Cerebellar cortex (tissue), 1 donor: ENCODE measurements at places on chromosomes 6 and 20.
A peak's percentile ranks its signal among the peaks of the same experiment; 100 is the strongest.

GRCh38 chr6:80214436-80215022 lies 108.1 kb downstream of the BCKDHB start:
- DNase-seq: peak; percentile 72

GRCh38 chr6:169045486-169045885 lies 208.2 kb downstream of the THBS2 start:
- DNase-seq: peak; percentile 90

- no peak for DNase-seq
Observed at GRCh38 chr20:57835588-57836455, 126.0 kb upstream of the PMEPA1 start.

- peak; percentile 78 for DNase-seq
Observed at GRCh38 chr6:71393981-71394432, 105.4 kb downstream of the OGFRL1 start.

DNA sequence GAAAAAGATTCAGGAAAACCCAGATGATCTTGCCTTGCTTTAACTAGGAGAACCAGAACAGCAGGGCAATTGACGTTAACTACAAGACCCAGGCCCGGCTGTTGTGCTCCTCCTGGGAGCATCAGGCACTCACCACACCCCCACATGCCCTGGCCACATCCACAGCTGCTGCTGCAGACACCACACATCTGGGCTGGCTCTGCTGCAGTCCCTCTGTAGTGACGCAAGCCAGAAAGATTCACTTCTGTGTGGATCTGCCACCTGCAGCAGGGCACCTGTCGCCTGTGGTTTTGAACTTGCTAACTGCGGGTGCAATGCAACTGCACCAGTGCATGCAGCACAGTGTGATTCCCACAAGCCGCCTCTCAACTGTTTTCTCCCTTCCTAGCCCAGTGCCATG lies 228.8 kb downstream of the SYNDIG1 start:
- no peak for DNase-seq

DNA sequence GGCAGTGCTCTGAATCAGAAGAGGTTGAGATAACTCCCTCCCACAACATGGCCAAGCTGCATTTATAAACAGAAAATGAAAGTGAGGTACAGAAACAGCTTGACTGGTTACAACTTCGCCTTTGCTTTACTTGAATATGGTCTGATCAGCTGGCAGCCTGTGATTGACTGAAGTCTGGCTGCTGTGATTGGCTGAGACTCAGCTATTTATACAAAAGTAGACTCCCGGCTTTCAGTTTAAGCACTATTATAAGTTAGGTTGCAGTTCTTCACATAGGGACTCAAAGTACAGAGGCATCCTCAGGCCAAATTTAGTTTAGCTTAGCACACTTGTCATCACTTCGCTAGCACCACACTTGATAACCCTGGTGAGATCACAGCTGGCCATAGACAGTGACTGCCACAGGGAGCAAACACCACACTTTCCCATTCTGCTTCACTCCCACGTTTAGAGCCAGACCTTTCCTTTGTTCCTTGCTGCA lies 362.6 kb downstream of the EPM2A start:
- no peak for DNase-seq

GRCh38 chr6:76342611-76343160 lies 270.2 kb upstream of the IMPG1 start:
- DNase-seq: no peak

DNA sequence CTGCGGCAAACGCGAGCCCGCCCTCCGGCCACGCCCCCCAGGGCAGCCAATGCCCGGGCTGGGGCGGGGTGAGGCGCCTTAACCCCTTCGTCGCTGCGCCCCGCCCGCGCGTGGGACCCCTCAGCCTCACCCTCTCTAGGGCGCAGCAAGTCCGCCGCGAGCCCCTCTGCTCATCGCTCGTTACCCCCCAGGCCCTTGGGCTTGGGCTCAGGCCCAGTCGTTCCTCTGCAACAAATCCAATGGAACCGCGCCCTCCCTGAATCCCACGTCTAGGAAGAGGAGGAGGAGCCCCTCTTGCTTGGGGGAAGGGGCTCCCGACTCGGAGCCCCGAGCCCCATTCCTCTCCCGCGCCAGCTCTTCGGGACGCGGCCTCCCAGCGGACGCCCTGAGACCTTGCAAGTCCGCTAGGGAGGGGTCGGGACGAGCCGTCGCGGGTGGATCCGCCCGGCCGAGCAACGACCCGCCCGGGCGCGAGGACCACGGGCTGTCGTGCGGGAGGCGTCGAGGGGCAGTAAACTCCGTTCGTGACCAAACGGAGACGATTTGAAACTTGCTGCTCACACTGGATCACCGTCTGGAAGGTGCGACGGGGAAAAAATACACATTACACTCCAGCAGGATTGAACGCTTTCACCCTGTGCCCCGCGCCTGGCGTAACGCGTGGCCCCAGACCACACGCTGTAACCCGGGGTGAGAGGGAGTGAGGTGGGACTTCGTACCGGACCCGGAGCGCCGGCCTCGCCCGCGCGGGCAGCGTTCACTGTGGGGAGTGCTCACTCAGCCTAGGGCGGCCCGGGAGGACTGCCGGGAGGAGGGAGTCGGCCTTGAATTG lies 477 bp upstream of the LZTS3 start:
- DNase-seq: peak; percentile 85

GRCh38 chr6:157814883-157815282 lies 8.2 kb upstream of the SNX9 start:
- no peak for DNase-seq

DNA sequence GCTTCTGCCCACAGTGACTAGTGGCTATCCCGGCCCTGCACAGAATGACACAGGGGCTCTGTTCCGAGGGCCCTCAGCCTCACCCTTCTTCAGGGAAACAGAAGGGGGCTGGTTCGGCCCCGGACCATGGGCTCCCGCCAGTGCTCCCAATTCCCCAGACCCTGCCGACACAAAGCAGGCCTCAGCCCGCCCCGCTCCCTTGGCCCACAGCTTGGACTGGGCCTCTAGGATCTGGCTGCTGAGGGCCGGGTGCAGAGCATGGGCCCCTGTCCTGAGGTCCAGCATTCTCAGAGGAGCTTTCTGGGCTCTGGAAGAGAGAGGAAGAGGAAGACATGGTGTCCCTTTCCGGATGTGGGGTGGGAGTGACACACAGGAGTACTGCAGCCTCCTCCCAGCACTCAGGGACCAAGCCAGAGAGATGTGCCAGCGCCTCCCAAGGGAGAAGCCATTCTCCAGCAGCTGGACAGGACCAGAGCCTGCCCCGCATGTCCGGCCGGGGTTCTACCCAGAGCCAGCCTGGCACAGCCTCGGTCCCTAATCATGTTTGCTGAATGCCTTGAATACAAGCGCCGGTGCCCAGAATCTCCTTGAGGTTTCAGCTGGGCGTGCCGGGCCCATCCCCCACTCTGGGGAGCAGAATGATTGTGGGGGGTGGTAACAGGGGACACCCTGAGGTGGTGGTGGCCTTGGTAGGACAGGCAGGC lies 23.9 kb downstream of the C20orf203 start:
- DNase-seq: no peak

GRCh38 chr20:35120012-35120701 lies 27.0 kb downstream of the EDEM2 start:
- no peak for DNase-seq

GRCh38 chr6:130575557-130575956 lies 209.7 kb downstream of the TMEM200A start:
- no peak for DNase-seq

GRCh38 chr20:40197691-40198090 lies 491.3 kb downstream of the MAFB start:
- DNase-seq: no peak

DNA sequence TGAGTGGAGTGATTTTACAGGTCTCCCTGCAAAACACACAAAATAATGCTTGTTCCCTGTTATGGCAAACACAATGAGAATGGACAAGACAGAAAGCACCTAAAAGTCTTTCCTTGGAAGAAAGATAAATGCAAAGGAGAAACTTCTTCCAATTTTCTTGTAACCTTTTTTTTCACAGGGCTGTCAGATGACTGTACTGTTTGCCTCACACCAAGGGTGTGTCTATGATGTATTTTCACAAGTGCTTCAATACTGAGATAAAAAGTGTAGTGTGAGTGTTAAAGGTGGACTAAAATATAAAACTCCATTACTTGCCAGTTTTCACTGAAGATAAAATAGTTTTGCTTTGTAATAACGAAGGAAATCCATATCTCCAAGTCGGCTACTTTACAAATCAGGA lies 194.5 kb downstream of the CENPW start:
- DNase-seq: no peak

DNA sequence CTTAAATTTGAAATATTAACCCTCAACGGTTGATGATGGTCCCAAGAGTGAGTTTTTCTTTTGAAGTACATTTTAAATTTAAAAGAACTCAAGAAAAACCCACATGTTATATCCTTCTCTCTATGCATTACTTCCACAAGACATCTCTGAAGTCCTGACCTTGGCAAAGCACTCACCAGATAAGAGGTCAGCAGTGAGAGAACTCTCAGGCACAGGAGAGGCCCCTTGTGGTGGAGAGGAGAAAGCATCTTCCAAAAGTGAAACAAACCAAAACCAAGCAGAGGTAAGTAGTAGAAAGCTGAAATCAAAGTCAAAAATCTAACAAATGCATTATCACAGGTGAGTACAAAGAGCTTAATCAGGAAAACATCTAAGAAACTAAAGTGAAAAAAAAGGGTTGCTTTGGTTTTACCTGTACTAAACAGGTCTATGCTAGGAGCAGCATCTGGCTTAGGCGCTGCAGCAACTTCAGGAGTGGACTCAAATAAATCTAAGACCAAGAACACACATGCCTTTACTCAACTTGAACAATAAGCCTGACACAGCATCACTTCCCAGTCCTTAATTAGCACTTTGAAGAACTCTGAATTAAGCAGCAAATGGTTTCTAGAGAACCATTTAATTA lies 80.5 kb downstream of the PRSS35 start:
- DNase-seq: no peak

DNA sequence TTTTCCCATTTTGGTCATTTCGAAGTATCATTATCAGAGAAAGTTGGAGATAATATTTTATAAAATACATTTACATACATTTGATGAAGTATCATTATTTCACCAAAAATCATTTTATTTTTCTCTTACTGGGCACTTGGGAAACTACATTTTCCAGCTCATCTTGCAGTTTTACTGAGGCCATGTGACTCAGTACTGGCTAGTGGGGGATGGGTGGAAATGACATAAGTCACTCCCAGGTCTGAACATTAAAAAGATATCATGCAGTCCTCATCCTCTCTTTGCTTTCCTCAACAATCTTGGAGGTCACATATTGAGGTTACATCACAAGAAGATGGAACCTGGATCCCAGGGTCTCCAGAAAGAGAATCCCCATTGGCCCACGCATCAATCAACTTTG lies 84.1 kb downstream of the CD24 start:
- no peak for DNase-seq

- no peak for DNase-seq
Observed at GRCh38 chr20:7387638-7388193, 552.5 kb downstream of the HAO1 start.

- DNase-seq: no peak
Observed at GRCh38 chr20:56689318-56689717, 60.2 kb downstream of the TFAP2C start.

DNA sequence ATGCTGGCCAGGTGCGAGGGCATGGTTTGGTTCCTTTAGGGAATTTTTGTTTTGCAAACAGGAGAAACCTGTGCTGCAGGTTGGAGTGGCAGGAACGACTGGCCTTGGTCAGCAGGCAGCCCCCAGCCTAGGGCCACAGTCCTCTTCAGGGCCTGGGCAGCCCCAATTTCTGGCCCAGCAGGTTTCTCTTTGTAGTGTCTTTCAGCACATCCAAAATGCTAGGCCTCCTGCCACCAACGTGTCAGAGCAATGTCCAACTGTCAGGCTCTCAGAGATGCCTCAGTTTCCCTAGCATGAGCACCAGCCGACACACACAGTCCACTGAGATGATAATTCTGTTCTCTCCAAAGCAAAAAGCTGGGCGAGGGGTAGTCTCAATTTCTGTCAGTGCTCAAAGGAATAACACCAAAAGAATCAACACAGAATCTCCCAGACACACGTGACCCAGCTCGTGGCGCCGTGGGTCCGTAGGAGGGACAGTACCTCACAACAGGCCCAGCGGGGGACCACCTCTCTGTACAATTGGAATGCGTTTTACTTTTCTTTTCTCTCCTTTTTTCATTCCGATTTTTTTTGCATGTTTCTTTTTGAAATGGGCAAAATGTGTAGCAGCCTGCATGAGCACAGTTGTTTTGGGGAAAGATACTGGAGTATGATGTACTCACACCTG lies 125.9 kb downstream of the TAF4 start:
- no peak for DNase-seq

GRCh38 chr6:141610741-141611140 lies 522.0 kb upstream of the GJE1 start:
- DNase-seq: no peak

- peak; percentile 55 for DNase-seq
Observed at GRCh38 chr6:36962874-36963273, 8.3 kb downstream of the PI16 start.

DNA sequence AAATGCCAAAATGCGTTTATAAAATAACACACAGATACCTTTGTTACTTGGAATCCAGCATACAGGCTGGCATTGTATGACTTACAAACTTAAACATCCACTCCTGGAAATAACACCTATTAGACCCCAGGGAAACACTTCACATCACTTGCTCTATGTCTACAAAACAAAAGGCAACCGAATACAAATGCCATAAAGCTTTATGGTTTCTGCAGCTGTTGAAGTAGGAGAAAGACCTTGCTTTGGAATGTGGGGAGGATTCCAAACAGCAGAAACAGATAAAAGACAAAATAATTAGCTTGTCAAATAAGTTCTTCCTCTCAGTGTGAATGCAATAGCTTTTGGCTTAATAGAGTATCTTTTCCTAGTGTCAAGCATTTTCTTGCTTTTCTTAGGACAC lies 9.8 kb upstream of the AMD1 start:
- DNase-seq: no peak

DNA sequence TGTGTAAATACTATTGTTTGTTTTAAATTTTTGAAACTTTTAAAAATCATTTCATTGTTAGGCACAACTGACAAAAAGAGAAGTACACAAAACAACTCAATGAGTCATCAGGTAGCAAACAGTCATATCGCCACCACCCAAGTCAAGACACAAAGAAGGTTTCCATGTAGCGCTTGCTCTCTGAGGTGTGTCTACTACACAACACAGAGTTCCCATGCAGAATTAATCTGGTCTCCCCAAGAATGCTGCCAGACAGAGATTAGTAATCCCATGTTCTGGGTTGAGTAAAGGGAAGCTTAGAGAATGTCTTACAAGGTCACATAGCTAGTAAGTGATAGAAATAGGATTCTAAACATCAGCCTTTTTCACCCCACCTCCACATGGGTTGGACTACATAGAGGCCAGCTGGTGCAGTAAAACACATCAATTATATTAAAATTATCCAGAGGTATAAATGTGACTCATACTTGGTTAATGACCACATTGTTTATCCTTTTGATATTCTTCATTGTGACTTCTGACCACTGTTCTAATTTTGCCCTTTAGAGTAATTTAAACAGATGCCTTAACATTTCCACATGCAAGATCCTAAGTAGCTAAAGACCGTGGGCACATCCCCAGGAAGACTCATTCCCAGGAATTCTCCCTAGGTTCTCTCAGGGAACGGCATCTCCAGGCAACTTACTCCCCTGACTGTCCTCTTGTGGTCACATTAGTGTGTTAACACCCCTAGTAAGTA lies 413.5 kb downstream of the PRKN start:
- DNase-seq: no peak

- DNase-seq: no peak
Observed at GRCh38 chr6:125773387-125774341, 17.1 kb upstream of the NCOA7 start.

- no peak for DNase-seq
Observed at GRCh38 chr20:35974256-35974655, 5.9 kb downstream of the CNBD2 start.

GRCh38 chr6:150962436-150962835 lies 96.9 kb downstream of the MTHFD1L start:
- DNase-seq: peak; percentile 50

- DNase-seq: no peak
Observed at GRCh38 chr6:125432963-125433362, 131.2 kb upstream of the HDDC2 start.
